Eye (tissue), 1 donor: ENCODE measurements at places on chromosomes 3 and 15.

GRCh38 chr3:133956353-133956752 lies 60.7 kb upstream of the RAB6B start:
- DNase-seq, result no peak

- DNase-seq, result peak; percentile 40
Observed at GRCh38 chr15:57496946-57497869, 94.5 kb upstream of the MYZAP start.

- DNase-seq, result no peak
Observed at GRCh38 chr3:73927203-73927570, 302.4 kb upstream of the PDZRN3 start.

- no peak for DNase-seq
Observed at GRCh38 chr3:64143409-64144130, 81.7 kb downstream of the PRICKLE2 start.

- no peak for DNase-seq
Observed at GRCh38 chr3:151120409-151120808, 34.9 kb downstream of the MED12L start.

DNA sequence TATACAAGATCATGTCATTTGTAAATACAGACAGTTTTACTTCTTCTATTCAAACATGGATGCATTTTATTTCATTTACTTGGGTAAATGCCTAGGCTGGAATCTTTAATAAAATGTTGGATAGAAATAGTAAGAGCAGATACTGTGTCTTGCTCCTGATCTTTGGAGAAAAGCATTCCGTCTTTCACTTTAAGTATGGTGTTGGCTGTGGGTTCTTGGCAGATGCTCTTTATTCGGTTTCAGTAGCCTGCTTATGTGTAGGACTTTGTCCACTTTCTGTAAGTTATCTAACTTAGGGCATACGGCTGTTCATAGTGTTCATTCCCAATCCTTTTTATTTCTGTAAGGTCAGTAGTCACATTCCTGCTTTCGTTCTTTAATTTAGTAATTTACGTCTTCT lies 303.0 kb downstream of the ADAMTS17 start:
- no peak for DNase-seq

DNA sequence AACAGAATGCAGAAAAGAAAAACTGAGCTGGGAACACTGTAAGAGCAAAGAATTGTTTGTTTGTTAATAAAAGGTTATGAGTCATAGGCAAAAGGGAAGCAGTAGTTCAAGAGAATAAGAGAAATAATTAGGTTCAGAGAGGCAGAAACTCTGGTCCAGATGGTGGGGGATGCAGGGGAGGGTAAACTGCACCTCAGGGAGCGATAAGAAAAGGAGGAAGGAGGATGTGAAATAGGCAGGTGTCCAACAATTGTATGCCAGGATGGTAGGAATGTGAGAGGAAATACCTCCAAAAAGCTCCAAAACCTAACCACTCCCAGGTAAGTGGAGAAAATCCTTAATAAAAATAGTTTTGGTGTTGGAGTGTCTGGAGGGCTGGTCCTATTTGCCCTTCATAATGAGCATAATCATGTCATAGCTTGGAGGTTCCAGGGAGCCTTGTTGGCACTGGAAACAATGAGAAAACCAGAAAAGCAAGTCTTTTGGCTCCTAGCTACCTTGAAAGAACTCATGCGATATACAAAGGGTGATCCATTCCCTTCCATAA lies 405.4 kb upstream of the TBL1XR1 start:
- DNase-seq, result no peak

DNA sequence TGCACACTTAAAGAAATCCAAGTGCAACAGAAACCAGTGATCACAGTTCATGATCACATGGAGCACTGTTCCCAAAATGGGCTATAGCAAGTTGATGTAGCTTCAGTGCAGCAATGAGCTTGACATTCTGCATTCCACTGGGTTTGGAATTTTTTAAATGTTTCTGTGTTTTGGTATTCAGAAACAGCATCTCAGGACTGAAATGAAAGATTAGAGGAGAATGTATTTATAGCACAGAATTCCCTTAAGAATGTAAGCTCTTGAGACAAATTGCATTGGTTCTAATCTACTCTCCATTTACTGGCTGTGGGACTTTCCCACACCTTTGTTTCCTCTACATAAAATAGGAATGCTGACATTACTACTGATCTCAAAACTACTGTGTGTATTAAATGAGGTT lies 162.7 kb downstream of the FGF12 start:
- peak; percentile 1 for DNase-seq

- peak; percentile 88 for DNase-seq
Observed at GRCh38 chr3:30768703-30769550, 125.5 kb downstream of the GADL1 start.

- no peak for DNase-seq
Observed at GRCh38 chr3:177104299-177104992, 92.8 kb downstream of the TBL1XR1 start.

GRCh38 chr3:99630815-99631214 lies 7.6 kb upstream of the COL8A1 start:
- DNase-seq, result no peak

DNA sequence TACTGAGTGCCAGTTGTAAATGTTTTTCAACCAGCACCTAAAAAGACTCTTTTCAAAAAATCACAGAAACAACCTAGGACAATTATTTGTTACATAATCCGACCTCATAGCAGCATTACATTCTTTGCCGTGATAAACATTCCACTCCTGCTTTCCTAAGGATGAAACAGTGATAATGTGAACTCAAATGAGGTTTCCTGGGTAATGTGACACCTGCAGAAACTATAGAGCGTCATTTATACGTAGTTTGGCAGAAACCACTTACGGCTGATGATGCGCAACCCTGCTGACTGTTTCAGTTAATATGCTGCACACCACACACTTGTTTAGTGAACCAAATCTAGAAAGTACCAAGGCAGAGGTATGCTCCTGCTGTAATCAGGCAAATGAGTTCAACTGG lies 55.8 kb downstream of the SEMA6D start:
- DNase-seq, result no peak

- no peak for DNase-seq
Observed at GRCh38 chr3:36988356-36988755, 4.6 kb downstream of the EPM2AIP1 start.

DNA sequence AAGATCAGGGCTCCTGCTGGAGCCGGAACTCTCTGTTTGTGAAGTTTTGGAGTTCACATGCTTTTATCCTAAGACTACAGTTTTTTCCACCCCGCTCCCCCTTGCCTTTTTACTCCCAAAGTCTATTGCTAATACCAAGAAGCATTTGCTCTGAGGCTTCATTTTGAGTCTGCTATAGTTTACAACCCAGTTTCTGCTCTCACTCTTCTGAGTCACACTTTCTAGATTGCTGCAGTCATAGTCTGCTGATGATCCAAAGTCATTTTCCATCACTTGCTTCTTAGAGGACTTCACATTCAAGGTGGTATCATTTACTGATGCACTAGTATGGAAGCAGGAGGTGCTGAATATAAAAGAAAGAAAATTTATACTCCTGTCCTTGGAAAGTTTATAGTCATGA lies 937.4 kb downstream of the IGSF11 start:
- no peak for DNase-seq

GRCh38 chr3:179149406-179149867 lies 1.3 kb downstream of the PIK3CA start:
- DNase-seq, result no peak

DNA sequence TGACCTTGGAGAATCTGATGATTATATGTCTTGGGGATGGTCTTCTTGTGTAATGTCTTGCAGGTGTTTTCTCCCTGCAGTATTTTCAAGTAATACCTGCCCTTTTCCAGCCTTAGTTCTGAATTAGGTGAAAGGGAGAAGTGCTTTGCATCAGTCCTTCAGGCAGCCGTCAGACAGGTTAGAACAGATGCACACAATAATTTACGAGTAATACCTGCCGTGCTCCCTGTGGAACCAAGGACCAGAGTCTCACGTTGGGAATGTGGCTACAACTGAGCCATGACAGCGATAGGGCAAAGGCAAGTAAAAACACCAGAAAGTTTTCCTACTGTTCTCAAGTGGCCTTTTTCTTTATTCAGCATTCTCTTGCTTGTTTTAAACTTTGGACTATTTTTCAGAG lies 69.1 kb downstream of the CHCHD6 start:
- no peak for DNase-seq

DNA sequence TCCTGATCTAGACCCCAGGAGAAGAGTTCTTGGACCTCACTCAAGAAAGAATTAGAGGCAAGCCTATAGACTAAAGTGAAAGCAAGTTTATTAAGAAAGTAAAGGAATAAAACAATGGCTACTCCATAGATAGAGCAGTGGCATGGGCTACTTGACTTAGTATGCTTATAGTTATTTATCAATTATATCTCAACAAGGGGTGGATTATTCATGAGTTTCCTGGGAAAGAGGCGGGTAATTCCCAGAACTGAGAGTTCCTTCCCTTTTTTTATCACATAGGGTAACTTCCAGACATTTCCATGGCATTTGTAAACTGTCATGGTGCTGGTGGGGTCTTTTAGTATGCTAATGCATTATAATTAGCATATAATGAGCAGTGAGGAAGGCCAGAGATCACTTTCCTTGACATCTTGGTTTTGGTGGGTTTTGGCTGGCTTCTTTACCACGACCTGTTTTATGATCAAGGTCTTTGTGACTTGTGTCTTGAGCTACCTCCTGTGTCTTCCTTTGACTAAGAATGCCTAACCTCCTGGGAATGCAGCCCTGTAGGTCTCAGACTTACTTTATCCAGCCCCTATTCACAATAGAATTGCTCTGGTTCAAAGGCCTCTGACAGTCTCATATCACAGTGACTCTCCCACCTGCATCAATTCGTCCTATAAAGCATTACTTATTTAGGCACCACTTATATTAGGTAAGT lies 35.3 kb upstream of the PLSCR2 start:
- no peak for DNase-seq

DNA sequence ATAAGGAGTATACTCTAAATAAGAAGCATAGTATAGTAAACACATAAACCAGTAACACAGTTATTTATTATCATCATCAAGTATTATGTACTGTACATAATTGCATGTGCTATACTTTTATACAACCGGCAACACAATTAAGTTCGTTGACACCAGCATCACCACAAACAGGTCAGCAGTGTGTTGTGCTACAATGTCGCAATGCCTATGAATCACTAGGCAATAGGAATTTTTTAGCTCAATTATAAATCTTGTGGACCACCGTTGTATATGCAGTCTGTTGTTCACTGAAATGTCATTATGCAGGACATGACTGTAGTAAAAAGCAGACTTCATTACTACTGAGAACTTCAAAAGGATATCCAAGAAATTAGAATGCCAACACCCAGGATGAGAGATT lies 177.0 kb downstream of the PDCD6IP start:
- DNase-seq, result no peak

DNA sequence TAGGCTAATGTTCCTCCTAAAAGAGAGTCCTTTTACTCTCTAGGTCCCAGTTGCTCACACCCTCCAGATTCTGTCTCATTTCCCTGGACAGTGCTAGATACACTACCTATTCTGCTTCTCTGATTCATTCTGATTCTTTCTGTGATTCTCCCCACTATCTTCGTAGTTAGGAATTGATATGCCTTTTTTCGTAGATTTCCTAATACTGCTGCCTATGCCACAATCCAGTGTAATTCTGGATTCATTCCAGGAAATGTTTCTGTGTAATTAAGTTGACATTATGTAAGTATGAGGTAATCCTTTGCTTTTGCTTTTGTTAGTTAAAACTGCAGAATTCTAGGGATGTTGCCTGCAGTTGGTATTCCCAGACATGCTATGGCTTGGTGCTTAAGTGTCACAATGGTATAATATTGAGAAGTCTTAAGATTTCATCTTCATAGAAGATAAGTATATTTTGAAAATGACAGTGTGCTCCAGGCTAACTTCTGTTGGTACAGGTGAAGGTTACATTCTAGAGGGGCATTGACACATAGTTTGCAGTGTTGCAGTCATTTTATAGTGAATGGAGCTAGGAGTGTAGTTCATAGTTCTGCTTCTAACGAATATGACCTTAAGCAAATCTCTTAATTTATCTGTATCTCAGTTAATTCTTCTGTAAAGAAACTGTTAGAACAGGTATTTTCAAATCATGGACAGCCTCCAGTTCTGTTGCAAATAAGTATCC lies 54.3 kb downstream of the RIOX2 start:
- DNase-seq, result peak; percentile 34

- peak; percentile 89 for DNase-seq
Observed at GRCh38 chr3:33645060-33645647, 72.9 kb downstream of the CLASP2 start.

DNA sequence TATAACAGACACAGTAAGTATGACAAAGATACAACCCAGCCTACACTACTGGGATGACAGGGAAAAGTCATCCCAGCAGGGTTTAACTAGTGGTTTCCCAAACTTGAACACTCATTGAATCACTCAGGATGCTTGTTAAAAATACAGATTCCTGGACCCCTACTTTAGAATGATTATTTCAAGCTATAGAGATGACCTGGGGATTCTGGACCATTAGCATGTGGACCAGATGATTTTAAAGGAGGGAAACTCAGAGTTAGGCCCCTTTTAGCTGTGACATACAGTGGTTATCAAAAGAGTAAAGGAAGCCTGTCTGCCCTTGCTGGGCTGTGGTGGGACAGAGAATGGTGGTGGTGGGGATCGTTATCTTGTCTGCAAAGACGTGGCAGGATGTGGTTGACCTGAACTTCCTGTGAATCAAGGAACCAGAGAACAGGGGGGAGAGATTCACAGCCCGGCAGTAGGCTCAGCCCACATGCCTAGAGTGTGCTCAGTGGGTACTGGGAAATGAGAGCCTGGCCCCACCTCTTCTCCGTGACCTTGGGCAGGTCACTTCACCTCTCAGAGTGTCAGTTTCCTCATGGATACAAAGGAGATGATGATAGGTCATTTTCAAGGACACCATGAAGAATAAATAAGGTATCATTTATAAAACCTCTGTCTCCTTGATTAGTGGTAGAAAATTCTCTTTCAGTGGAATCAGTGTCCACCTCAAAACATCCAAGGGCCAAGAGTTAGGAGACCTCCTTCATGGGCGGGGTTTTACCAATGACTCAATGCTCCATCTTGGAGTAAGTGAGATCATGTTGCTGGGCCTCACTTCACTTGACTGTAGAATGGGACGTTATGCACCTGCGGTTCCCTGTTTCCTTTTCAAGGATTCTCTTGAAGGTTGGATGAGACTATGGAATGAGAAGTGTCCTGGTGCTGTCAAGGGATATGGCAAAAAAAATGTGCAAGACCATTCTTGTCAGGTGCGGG lies 306.5 kb downstream of the RPLP1 start:
- DNase-seq, result no peak

- no peak for DNase-seq
Observed at GRCh38 chr15:97386940-97387339, 573.6 kb upstream of the ARRDC4 start.

GRCh38 chr3:141457624-141458236 lies 29.1 kb upstream of the RASA2 start:
- DNase-seq, result no peak

DNA sequence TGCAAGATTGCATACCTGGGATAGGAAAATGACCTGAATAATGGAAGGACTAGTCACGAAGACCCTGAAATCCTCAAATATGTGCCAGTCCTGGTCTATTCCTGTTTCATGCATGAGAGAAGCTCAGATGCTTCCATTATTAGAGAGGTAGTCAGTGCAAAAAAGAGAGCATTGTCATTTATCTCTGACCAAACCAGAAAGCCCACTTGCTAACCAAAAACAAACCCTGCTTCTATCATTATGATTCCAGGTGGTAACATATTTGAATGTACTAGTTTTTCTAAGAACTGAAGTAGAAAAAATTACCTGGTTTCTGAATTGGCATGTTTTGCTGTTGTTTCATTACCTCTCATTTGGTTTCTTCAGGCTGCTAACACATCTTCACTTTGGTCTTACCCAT lies 160.8 kb upstream of the MANF start:
- no peak for DNase-seq
